ENCODE measurements at places on chromosomes 12 and 14.

DNA sequence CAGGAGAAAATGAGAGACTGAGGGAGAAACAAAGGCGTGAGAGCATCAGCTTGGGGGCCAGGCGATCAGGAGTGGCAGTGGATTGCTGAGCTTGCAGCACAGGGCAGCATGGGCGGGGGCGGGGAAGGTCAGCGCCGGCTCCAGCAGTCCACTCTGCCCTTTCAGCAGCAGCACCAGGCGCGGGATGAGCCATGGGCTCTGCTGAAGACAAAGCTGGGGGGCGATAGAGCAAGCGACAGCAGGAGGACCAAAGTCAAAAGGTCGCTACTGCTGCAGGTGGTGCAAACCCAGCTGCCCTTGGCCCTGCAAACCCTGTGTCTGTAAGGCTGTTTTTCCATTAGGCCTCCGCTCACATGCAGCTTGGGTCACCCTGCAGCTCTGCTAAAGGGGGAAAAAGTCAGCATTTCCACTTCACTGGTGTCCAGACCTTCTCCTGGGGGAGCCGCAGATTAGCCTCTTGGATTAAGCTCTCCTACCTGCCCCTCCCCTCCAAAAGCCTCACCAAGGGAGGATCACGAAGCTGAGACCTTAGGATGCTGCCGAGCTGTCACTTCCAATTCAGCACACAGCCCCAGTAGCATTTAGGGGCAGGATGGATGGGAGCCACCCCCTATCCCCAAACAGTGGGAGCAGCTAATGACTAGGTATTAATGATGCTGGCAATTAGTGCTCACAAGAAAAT lies 204.8 kb downstream of the DPF3 start:
- no peak for DNase-seq

- DNase-seq: peak; percentile 46
These were observed 197.0 kb downstream of the DAD1 start for GRCh38 chr14:22391908-22392565.

DNA sequence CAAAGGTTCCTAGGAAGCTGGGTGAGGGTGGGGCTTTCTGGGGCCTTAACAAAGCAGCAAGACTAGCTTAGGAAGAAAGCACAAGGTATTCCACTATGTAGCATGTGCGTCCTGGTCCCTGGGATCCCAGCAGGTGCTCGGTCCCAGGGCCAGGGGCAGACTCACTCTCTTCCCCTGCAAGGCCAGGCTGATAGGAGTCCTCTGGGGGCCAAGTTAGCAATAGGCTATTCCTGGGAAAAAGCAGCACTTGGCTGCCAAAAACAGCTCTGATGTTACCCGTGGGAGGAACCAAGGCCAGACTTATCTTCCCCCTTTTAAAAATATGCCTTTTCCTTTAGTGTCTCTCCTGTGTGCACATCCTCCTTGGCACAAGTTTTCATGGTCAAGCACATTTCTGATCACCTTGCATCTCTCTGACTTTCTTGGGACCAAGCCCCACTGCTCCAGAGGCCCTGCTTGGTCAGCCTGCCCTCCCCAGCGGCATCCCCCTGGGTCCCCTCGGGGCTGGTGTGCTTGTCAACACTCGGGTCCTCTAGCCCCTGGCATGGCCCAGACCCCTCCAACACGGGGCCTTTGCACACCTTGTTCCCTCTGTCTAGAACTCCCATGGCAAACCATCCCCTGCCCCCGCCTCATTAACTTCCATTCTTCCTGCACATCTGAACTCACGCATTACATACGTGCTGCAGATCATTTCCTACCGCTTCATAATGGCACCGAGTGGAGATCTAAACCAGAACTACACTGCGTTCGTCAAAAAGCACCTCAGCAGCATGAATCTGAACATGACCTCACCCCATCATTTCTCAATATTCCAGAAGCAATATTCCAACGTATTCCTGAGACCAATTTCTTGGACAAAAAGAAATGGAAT lies 21.9 kb downstream of the CCDC92 start:
- no peak for DNase-seq

- no peak for DNase-seq
These were observed 120.0 kb downstream of the OTOGL start for GRCh38 chr12:80219345-80219744.

DNA sequence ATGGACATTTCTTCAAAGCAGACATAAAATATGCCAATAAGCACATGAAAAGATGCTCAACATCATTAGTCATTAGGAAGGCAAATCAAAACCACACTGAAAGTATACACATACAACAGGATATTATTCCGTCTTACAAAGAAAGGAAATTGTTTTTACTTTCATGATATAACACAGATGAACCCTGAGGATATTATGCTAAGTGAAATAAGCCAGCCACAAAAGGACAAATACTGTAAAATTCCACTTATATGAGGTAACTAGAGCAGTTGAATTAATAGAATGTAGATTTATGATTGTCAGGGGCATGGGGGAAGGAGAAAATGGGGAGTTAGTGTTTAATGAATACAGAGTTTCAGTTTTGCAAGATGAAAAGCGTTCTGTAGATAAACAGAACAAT lies 4.2 kb downstream of the ACYP1 start:
- no peak for DNase-seq

GRCh38 chr12:6868211-6869048 lies 1.1 kb downstream of the TPI1 start:
- DNase-seq: no peak

DNA sequence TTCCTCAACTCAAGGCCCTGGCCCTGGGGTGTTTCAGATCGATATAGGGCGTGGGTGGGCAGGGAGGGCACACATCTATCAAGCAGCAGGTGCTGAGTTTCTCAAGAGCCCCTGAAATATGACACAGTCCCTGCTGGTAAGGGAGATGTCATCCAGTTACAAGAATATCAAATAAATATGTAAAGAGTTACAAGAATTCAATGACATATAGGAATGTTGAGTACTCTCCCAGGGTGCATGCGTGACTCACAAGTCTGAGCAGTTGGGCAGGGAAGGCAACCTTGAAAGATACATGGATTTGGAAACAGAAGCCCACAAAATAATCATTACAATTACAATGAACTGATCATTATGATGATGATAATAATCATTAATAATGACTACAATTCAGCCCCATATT lies 35.2 kb downstream of the MVK start:
- no peak for DNase-seq

DNA sequence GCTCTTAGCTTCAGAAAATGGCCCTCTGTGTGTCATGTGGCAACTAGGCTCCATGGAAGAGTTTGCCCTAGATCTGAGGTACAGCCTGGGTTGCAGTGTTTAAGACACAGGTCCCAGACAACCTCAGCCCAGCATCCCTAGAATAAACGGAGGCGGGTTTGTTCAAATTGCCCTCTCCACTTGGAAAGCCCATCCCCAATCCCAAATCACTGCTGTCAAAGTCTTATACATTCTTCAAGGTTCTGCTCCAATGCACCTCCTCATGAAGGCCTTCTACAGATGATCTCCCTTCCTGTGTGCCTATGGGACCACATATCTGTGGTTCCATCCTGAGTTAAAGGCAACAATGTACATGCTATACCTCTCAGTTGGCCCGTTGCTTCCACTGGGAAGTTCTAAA lies 289.8 kb downstream of the DPF3 start:
- DNase-seq: no peak

- no peak for DNase-seq
These were observed 31.9 kb upstream of the ATP2A2 start for GRCh38 chr12:110249105-110249504.

Measured in left renal pelvis (tissue), 4 donors.